ENCODE measurements at places on chromosomes 11 and 22.

GRCh38 chr11:67312187-67313021 is 9.1 kb downstream of the SSH3 start:
- no peak for DNase-seq

DNA sequence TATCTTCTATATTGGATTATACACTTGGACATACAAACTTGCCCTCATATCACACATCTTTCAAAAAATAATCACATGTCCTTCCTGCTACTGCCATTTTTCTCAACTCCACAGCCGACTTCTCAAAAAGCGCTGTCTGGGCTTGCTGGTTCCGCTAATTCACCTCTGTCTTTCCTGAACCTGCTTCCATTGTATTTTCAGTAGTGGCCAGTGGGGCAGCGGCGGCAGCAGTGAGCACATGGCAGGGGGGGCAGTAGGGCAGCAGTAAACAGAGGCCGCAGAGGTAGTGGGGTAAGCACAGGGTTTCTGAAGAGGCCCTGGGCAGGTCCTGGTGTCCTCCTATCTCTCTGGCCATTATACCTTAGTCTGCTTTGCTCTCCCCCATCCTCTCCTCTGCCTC is 126.3 kb downstream of the RRAS2 start:
- no peak for DNase-seq

DNA sequence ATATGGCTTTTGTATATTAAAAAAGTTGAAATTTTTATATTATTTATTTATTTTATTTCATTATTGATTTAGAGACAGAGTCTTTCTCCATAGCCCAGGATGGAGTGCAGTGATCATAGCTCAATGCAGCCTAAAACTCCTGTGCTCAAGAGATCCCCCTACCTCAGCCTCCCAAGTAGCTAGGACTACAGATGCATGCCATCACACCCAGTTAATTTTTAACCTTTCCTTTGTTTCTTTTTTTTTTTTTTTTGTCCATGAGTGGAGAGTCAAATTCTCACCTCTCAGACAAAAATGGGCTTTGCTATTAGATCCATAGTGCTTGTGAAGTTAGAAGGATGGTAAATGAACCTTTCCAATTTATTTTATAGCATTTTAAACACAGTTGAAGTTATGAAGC is 182.5 kb downstream of the SOX6 start:
- no peak for DNase-seq

- peak; percentile 29 for DNase-seq
These were observed 37.3 kb upstream of the SLC22A12 start for GRCh38 chr11:64553554-64554201.

DNA sequence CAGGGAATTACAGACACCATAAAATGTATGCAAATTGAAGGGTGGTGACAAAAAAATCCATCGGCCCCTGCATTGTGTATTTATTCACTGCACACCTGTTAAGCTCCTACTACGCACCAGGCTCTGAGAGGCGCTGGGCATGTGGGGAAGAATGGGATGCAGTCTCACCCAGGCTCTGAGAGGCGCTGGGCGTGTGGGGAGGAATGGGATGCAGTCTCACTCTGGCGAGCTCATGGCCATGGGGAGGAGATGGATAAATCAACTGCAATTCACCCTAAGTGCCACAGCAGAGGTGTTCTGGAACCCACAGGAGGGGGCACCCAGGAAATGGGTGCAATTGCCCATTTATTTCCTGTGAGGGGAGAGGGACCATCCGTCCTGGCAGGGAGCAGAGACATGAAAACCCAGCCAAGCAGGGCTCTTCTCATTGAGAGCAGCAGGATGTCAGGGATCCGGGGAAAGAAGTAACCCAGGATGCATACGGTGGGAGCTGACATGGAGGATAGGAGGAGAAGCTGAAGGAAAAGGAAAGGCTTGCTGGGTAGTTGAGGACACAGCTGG is 798.7 kb downstream of the TBC1D22A start:
- no peak for DNase-seq

- no peak for DNase-seq
These were observed 31.2 kb upstream of the P2RY2 start for GRCh38 chr11:73186886-73187285.

- no peak for DNase-seq
These were observed 29.6 kb downstream of the RTN4R start for GRCh38 chr22:20238536-20238900.

DNA sequence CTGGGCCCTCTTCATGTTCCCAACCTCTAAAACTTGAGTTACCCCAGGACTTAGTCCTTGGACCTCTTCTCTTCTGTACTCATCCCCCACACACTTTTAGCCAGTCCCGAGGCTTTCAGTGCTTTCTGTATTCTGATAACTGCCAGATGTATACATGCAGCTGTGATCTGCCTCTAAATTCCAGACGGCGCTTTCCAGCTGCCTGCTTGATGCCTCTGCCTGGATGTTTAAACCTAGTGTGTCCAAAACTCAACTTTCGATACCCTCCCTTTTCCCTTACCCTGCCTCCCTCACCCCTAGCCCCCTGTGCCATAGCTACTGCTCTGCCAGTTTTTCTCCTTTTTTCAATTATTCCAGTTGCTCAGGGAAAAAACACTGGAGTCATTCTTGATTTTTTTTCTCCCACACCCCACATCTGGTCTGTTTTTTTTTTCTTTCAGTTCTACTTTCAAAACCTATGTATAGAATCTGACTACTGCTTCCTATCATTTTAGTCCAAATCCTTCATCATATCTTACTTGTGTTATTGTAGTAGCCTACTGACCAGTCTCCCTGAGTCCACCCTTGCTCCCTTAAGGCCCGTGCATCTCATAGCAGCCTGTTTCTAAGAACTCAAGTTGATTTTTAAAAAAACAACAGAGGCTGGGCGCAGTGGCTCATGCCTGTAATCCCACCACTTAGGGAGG is 32.9 kb upstream of the TECTA start:
- no peak for DNase-seq

GRCh38 chr11:8642196-8642841 is 40.1 kb downstream of the TRIM66 start:
- no peak for DNase-seq

DNA sequence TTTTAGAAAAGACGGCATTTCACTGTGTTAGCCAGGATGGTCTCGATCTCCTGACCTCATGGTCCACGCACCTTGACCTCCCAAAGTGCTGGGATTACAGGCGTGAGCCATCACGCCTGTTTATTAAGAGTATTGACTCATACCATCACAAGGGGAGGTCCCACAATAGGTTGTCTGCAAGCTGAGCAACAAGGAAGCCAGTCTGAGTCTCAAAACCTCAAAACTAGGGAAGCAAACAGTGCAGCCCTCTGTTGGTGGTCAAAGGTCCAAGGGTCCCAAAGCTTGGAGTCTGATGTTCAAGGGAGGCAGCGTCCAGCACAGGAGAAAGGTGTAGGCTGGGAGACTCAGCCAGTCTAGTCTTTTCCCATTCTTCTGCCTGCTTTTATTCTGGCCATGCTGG is 32.8 kb upstream of the LDLRAD3 start:
- no peak for DNase-seq
